IPS-NIHi11 (cell line): ENCODE measurements at places on chromosomes 5 and 9.

- DNase-seq = no peak
These were observed 80.8 kb upstream of the IER5L start for GRCh38 chr9:129258823-129259301.

- no peak for DNase-seq
These were observed 38.9 kb downstream of the AGTPBP1 start for GRCh38 chr9:85702726-85703289.

- DNase-seq = no peak
These were observed 163.4 kb upstream of the FSTL4 start for GRCh38 chr5:133775584-133776304.

- DNase-seq = no peak
These were observed 70.4 kb upstream of the FCN1 start for GRCh38 chr9:134987906-134988700.

DNA sequence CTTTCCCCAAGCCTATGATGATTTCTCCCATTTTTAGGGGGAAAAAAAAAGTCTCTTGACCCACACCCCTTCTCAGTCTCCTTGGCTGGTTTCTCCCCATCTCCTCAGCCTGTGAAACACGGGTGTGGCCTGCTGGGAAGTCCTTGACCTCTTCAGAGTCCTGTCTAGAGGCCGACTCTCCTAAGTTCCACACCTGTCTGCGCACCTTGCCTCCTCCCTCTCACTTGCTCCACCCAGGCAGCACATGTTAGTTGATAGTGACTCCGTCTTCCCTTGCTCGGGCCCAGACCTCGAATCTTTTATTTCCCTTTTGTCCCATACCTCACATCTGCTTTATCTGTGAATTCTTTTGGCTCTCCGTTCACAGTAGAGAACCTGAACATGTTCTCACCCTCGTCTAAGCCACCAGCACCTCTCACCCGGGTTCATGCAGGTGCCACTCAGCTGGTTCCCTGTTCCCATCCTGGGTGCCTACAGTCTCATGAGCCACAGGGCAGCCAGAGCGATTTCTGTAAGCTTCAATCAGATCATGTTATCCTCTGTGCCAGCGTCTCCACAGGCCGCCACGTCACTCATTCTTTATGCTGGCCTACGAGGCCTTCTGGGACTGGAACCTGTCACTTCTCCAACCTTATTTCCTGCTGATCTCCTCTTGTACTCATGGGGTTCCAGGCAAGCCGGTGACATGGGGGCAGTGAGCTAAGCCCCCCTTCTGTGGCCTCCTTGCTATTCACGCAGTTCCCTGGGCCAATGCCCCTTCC is 51.7 kb upstream of the LRRTM2 start:
- no peak for DNase-seq
